ENCODE measurements at places on chromosomes 2 and 18.

- no peak for ATAC-seq
These were observed 55.9 kb downstream of the KCTD18 start for GRCh38 chr2:200453853-200454534.

DNA sequence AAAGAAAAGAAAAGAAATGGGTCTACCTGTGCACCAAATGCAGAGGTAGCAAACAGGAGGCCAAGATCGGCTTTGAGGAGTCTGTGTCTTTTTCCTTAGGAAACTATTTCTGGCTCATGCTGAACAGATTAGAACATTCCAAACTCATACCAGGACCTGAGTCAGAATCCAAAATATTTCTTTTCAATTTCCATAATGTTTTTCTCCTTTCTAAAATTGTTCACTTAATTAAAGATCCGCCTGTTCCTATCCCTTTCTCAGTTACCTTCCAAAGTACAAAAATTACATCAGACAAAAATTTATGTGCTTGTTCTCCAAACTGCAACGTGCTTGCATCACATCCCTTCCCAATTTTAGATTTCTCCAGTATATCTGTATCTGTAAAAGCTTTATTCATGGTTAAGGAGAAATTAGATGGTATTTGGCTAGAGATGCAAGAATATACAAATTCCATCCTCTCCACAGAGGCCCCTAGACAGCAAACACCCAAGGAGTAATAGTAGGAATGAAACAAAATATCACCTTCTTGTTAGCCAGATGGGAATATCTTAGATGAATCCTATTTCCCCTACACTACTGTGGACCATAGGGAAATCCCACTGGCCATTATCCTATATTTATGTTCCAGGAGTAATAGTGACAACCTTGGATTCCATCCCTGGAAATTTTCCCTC lies 130.6 kb downstream of the LNPK start:
- ATAC-seq, result no peak

DNA sequence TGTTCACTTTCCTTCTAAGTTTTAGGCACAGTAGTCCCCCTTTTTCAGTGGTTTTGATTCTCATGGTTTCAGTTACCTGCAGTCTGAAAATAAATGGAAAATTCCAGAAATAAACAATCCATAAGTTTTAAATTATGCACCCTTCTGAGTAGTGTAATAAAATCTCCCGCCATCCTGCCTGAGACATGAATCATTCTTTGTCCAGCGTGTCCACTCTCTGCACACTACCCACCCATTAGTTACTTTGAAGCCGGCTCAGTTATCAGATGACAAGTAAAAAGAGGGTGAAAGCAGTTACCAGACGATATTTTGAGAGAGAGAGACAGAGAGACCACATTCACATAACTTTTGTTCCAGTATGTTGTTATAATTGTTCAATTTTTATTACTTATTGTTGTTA lies 400.5 kb downstream of the TMX3 start:
- no peak for ATAC-seq

DNA sequence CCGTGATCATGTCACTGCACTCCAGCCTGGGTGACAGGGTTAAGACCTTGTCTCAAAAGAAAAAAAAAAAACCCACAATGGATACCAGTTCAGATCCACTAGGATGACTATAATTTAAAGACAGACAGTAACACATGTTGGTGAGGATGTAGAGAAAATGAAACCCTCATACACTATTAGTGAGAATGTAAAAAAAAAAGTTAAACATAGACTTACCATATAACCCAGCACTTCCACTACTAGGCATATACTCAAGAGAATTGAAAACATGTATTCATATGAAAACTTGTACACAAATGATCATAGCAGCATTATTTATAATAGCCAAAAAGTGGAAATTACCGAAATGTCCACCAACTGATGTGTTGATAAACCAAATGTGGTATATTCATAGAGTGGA lies 48.7 kb downstream of the KIF3C start:
- ATAC-seq, result no peak

GRCh38 chr18:5475267-5475666 lies 68.5 kb downstream of the EPB41L3 start:
- peak; percentile 51 for ATAC-seq

GRCh38 chr2:15223887-15224286 lies 337.2 kb downstream of the NBAS start:
- ATAC-seq, result no peak

DNA sequence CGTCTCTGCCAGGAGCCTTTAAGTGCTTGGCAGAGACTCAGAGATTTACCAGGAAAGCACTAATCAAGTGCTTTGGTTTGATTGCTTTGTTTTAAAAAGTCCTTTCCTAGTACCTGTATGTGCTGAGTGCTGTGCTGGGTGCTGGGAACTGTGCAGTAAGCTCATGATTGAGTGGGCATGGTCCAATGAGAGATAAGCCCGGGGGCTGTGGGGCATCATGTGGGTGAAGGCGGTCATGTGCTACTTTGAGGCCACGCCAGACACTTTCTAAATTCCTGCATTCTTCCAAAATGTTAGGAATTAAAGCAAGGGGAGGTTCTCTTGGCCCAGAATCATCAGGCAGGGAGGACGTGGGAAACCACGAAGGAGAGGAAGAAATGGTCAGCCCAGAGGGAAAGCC lies 109.0 kb downstream of the ACAA2 start:
- ATAC-seq, result no peak

- ATAC-seq, result no peak
These were observed 1072.7 kb downstream of the DSC3 start for GRCh38 chr18:29969876-29970275.

DNA sequence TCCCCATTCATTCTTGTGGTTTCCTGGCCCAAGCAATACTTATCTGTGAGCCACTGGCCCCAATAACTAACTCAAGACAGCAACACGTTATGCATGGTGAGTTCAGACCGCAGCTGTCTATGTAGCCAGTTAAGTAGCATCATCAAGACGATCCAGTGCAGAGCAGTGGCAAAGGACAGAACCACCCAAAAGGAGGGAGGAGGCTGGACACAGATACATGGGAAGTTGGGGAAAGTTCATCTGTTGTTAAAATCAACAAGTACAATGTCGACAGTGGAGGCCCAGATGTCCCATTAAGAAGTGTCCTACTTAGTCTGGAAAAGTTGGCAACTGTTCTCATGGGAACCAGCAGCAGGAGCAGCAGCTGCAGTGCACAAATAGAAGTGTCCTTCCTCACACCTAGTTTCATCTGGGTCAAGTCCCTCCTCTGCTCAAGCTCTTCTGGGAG lies 106.9 kb upstream of the THOC1 start:
- ATAC-seq, result peak; percentile 59

DNA sequence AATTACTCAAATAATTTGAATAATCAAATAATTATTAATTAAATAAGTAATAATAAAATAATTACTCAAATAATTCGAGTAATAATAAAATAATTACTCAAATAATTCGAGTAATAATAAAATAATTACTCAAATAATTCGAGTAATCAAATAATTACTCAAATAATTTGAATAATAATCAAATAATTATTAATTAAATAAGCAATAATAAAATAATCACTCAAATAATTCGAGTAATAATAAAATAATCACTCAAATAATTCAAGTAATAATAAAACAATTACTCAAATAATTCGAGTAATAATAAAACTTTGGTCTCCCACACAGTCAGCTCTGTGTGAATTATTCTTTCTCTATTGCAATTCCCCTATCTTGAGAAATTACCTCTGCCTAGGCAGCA lies 30.0 kb upstream of the LINC00305 start:
- no peak for ATAC-seq

GRCh38 chr2:134170294-134170693 lies 83.6 kb upstream of the MGAT5 start:
- no peak for ATAC-seq

GRCh38 chr2:112618383-112618782 lies 27.4 kb upstream of the SLC20A1 start:
- ATAC-seq, result no peak

- ATAC-seq, result no peak
These were observed 64.6 kb upstream of the MYO3B start for GRCh38 chr2:170113168-170113894.

All from gastroesophageal sphincter (tissue), 4 donors.